Stimulated activated CD8-positive, alpha-beta memory T cell treated with anti-CD3 and anti-CD28 coated beads, Interleukin-7, amount 100 ng/mL, for 1 hour (primary cell): ENCODE measurements at places on chromosomes 2 and 18.

DNA sequence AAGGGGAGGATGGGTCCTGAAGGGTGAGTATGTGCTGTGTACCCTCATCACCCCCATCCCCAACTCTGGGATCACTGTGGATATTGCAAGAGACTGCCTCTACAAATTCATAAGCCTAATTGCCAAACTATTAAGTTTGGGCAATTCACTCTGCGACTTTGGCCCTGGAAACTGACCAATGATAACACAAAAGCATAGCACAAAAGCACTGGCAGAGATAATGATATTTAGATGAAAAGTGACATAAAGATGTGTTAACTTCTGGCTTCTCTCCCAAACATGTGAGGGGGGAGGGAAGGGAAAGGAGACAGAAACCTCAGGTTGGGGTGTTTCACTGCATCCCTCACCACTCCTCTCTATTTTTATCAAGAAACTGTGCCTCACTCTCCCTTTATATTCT, 150.3 kb downstream of the SATB2 start:
- DNase-seq, result no peak

DNA sequence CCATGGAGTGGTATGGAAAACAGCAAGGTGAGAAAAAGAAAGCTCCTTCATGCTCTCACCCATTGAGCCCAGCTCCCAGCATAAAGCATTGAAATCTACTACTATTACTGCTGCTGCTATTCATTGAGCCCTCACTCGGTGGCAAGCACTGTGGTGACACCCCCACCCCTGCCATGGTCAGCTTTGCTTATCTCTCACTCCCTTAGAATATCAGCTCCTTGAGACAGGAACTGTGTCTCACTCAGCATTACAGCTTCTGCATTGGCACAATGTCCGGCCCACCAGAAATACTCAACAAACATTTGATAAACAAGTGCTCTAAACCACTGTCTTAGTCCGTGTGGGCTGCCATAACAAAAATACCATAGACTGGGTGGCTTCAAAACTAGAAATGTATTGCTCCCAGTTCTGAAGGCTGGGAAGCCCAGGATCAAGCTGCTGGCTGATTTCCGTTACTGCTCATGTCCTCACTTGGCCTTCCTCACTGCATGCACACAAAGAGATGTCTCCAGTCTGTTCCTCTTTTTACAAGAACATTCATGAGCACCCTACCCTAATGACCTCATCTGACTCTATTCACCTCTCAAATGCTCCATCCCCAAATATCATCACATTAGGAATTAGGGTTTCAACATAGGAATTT, 116.3 kb downstream of the ZBTB7C start:
- no peak for DNase-seq

- no peak for DNase-seq
Measured at GRCh38 chr18:39692367-39693015, 2126.9 kb upstream of the CELF4 start.

- DNase-seq, result no peak
Measured at GRCh38 chr2:188984065-188984491, 9.9 kb downstream of the COL3A1 start.

- no peak for DNase-seq
Measured at GRCh38 chr18:10013621-10014543, 100.1 kb downstream of the VAPA start.
